ENCODE measurements at places on chromosomes 1 and 21.

GRCh38 chr1:21307663-21308305, 17.5 kb upstream of the ECE1 start:
- no peak for DNase-seq

DNA sequence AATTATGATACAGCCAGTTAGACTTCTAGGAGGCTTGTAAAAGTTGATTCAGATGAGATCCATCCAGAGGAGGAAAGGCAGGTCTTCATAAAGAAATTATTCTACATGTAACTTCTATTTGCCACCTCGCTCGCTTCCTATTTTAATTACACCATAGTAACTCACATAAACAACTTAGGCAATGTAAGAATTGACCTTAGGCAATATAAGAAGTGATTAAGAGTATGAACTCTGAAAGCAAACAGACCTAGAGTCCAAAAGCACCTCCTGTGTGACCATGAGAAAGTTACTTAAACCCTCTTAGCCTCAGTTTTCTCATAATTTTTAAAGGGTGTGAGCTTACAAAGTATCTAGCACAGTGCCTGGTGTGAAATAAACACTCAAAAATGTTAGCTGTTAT, 192.7 kb upstream of the NFIA start:
- DNase-seq: no peak

DNA sequence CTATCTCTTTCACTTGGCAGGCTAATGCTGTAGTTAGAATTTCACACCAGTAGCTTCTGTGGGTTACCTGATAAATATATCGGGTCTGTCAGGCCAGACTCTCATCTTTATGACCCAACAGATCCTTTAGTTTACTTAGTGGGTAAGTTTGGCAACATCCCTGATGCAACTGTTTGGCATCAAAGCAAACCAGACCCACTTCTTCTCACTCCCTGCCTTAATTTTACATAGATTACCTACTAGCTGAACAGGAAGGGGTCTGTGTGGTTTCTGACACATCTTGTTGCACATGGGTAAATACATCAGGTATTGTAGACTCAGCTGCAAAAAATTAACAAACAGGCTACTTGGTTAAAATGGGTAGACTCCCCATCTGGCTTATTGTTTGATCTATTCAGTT, 3.2 kb upstream of the GUK1 start:
- DNase-seq: no peak

DNA sequence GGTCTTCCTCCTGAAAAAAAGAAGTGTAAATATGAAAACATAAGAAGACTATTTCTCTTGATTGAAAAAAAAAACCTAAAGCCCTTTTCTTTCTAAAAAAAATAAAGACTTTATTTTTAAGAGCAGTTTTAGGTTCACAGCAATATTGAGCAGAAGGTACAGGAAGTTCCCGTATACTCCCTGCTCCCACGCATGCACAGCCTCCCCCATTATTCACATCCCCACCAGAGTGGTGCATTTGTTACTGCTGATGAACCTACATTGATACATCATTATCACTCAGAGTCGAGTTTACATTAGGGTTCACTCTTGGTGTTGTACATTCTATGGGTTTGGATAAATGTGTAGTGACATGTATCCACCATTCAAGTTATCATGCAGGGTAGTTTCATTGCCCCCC, 92.0 kb upstream of the TLR5 start:
- DNase-seq: no peak

GRCh38 chr1:145897969-145898368, 11.9 kb downstream of the ITGA10 start:
- DNase-seq: no peak

DNA sequence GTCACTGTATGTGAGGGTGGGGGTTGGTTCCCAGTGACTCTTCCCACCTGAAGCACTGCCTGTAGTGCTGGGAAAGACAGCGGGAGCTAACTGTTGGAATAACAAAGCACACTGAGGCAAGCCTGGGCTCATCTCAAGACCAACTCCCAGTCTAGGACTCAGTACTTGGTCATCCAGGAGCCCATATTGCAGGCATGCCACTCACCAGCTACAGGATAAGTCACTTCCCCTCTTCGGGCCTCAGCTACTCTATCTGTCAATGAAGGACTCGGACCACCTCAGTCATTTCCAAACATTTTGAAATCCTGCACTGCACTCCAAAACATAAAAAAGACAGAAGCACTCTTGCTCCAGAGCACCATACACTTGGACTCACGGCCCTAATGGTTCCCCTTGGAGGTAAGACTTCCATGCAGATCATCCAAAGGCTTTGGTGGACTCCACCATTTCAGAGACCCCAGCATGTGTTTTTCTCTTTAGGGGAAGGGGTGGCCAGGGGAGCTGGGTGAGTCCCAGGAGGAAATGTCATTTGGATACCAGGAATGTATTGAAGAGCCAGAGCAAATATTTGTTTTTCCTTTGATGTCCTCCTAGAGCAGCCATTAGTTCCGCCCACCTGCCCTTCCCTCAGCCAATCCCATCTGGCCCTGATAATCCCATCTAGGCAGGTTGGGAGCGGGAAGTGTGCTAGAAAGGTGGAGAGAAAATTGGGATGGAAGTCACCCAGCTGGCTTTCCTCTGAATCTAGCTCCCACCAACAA, 3.1 kb downstream of the NUAK2 start:
- DNase-seq: peak; percentile 42

All from Caki2 (cell line).